ENCODE measurements at places on chromosomes 3 and 15.
A peak's percentile ranks its signal among the peaks of the same experiment; 100 is the strongest.

- peak overlapping the region; percentile 82 for H3K27ac ChIP-seq
- no peaks in the 10 kb centered on the region for H3K36me3 ChIP-seq
- peaks cover 4% of the 10 kb centered on the region for H3K4me1 ChIP-seq
These were observed 1.4 kb downstream of the CRTAP start for GRCh38 chr3:33115024-33115768.

DNA sequence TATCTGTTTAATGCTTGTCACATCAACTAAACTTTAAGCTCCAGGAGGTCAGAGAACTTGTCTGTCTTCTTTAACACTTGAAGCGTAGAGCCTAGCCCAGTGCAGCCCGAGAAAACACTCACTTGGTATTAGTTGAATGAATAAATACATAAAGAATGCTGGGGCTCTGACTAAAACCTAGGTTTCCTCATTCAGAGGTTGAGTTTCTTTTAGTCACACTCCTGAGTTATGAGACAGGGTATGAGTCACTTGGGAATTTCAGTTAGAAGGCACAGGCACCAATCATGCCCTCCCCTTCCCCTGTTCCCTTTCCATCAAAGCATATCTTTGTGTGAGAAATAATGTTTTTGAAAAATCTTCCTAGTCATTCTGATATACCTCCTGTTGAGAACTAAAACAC lies 589.8 kb upstream of the DPPA4 start:
- H3K27ac ChIP-seq = no peak overlapping the region
- no peak overlapping the region for H3K4me3 ChIP-seq
- DNase-seq = peak; percentile 75

- DNase-seq = no peak
- no peaks in the 10 kb centered on the region for H3K36me3 ChIP-seq
- H3K4me3 ChIP-seq = no peak overlapping the region
- H3K27ac ChIP-seq = no peak overlapping the region
These were observed 14.0 kb downstream of the TRIM71 start for GRCh38 chr3:32831791-32832190.

GRCh38 chr3:105253225-105253624 lies 113.5 kb upstream of the ALCAM start:
- no peak for DNase-seq
- no peaks in the 10 kb centered on the region for H3K4me1 ChIP-seq
- H3K36me3 ChIP-seq = no peaks in the 10 kb centered on the region
- no peak overlapping the region for H3K27ac ChIP-seq
- H3K4me3 ChIP-seq = no peak overlapping the region

GRCh38 chr3:177382944-177383343 lies 185.7 kb upstream of the TBL1XR1 start:
- no peaks in the 10 kb centered on the region for H3K27me3 ChIP-seq
- DNase-seq = no peak
- H3K36me3 ChIP-seq = no peaks in the 10 kb centered on the region

- H3K36me3 ChIP-seq = no peaks in the 10 kb centered on the region
- no peak for DNase-seq
- no peaks in the 10 kb centered on the region for H3K4me1 ChIP-seq
- no peak overlapping the region for H3K27ac ChIP-seq
These were observed 53.4 kb downstream of the SLC6A11 start for GRCh38 chr3:10869460-10869859.

GRCh38 chr3:190150681-190151080 lies 30.0 kb upstream of the P3H2 start:
- H3K36me3 ChIP-seq = no peaks in the 10 kb centered on the region
- DNase-seq = no peak
- H3K27me3 ChIP-seq = no peaks in the 10 kb centered on the region
- no peak overlapping the region for H3K27ac ChIP-seq
- no peaks in the 10 kb centered on the region for H3K4me1 ChIP-seq
- H3K4me3 ChIP-seq = no peak overlapping the region

- no peaks in the 10 kb centered on the region for H3K36me3 ChIP-seq
- H3K27me3 ChIP-seq = no peaks in the 10 kb centered on the region
- no peak overlapping the region for H3K4me3 ChIP-seq
- no peak for DNase-seq
- no peaks in the 10 kb centered on the region for H3K4me1 ChIP-seq
- no peak overlapping the region for H3K27ac ChIP-seq
These were observed 254.3 kb downstream of the ZBBX start for GRCh38 chr3:167125612-167126407.

DNA sequence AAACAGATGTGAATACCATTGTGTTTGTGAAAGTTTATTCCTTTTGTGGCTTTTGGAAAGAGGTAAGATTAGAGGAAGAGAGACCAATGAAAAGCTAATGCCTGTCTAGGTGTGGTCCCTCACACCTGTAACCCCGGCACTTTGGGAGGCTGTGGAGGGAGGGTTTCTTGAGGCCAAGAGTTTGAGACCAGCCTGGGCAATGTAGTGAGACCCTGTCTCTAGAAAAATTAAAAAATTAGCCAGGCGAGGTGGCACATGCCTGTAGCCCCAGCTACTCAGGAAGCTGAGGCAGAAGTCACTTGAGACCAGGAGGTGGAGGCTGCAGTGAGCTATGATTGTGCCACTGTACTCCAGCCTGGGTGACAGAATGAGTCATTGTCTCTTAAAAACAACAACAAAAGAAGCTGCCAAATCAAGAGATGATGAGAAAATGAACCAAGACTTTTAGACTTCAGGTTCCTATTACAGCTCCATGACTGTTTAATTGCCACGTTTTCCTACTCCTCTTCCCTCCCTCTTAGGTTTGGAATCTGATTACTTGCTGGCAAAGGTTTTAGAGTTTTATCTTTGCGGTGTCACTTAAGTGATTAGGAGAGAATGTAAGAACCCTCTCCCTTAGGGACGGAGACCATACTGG lies 68.7 kb downstream of the CGNL1 start:
- no peaks in the 10 kb centered on the region for H3K36me3 ChIP-seq
- no peak for DNase-seq
- H3K27ac ChIP-seq = no peak overlapping the region
- no peaks in the 10 kb centered on the region for H3K27me3 ChIP-seq

DNA sequence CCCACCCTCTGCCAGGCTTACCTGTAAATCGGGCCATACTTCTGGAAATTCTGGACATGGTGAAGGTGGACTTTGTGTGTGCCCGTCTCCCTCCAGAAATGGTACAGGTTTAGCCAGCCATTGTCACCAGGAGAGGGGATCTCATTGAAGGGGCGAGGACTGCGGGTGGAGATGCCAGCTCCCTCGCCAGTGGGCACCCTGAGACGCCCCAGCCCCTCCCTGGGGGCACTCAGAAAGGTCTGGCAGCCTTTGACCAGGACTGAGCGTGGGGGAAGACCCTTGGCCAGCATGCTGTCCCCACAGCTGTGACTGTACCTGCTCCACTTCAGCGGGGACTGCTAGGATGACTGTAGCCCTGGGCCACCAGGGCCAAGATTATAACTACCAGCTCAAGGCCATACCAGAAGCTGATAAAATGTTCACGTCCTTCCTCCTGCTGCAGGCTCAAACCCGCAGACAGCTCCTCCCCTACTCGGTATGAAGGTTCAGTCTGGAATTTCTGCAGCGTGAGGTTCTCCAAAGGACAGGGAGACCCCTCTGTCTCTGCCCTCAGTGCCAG lies at the start of gene CYP11A1:
CYP11A1 (minus strand) TSS at position 351 of the 559 bp plus-strand sequence; CDS start at position 290, 61 bp downstream.
- no peak within 1 kb of the TSS for H3K4me3 ChIP-seq
- no peak for DNase-seq
- H3K4me1 ChIP-seq = peaks cover 3% of the 10 kb centered on the region
- no peaks in the 10 kb centered on the region for H3K27me3 ChIP-seq
- H3K36me3 ChIP-seq = no peaks in the 10 kb centered on the region

GRCh38 chr15:49494842-49495241 lies 71.8 kb downstream of the FGF7 start:
- H3K27me3 ChIP-seq = no peaks in the 10 kb centered on the region
- H3K4me3 ChIP-seq = no peak overlapping the region
- DNase-seq = no peak
- H3K36me3 ChIP-seq = no peaks in the 10 kb centered on the region
- H3K27ac ChIP-seq = no peak overlapping the region

DNA sequence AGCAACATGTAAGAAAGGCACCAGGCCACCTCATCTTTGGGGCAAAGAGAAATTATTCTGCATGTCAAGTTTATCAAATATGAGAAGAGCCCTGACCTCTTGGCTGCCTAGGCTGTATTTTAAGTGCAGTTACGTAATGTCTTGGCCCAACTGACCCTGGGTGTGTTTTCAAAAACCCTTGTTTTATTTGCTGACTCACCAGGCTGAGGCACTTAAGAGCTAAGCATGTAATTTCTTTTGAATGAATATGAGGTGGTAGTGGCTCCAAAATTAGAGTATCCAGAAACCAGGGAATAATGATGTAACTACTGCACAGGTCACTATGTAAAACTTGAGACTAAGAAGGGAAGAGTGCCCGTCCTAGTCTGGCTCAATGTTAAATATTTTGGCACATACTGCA lies 24.3 kb downstream of the PGPEP1L start:
- no peak overlapping the region for H3K27ac ChIP-seq
- H3K36me3 ChIP-seq = no peaks in the 10 kb centered on the region
- no peaks in the 10 kb centered on the region for H3K27me3 ChIP-seq
- H3K4me3 ChIP-seq = no peak overlapping the region

DNA sequence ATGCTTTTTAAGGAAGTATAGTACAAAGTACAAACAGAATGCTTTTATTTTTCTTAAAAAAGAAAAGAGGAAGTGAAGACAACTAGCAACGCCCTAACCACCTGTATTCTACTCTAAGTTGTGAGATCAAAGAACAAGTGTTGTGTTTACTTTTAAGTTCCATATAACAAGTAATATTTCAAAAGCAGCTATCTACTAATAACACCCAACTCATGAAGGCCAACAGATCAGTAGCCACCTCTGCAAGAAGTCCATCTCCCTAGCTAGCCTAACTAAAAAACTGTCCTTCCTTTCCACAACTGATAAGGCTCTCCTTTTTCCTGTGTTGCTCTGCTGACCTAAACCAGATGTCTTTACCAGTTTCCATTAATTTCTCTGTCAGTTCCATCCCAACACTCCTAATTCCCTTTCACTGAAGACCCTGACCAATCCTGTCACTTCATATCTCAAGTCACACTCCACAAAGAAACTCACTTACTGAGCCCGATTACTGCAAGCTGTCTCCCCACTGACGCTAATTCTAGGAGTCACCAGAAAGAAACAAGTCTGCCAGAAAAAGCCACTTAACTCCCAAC lies 26.9 kb downstream of the PHC3 start:
- H3K27ac ChIP-seq = no peak overlapping the region
- no peaks in the 10 kb centered on the region for H3K4me1 ChIP-seq
- H3K4me3 ChIP-seq = no peak overlapping the region
- no peaks in the 10 kb centered on the region for H3K27me3 ChIP-seq

- no peaks in the 10 kb centered on the region for H3K36me3 ChIP-seq
- H3K27me3 ChIP-seq = no peaks in the 10 kb centered on the region
- H3K4me1 ChIP-seq = no peaks in the 10 kb centered on the region
- DNase-seq = no peak
These were observed 45.5 kb downstream of the SSUH2 start for GRCh38 chr3:8599146-8599545.

DNA sequence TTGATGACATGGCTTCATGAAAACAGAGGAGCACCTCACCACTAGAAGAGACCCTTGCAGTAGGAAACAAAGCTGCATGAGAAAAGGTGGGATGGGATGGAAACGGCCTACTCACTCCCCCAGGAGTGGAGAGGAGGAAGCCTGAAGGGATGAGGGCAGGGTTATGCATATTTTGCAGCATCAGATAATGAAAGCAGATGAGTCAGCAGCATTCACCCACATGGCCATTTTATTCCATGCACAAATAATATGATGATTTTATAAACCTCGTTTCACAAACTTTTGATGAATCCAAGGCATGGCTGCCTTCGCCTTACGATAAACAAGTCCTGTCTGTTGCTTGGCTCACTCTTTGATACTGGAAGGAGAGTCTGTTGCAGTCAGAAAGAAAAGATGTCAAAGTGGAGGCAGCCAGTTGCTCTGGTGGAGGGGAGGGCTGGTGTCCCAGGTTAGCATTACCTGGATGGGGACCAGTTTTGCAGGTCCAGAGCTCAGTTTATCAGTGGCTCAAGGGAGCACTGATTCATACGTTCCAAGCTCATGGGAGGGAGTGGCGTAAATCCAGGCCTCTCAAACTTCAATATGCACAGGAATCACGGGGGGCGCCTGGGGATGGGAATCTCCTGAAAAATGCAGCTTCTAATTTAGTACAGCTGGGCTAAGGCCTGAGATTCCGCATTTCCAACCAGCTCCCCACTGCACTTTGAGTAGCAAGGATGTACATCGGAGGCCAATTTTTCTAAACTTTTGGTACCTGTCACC lies 9.2 kb upstream of the EHD4 start:
- H3K36me3 ChIP-seq = no peaks in the 10 kb centered on the region
- no peak overlapping the region for H3K27ac ChIP-seq
- DNase-seq = no peak
- no peaks in the 10 kb centered on the region for H3K27me3 ChIP-seq
- H3K4me3 ChIP-seq = no peak overlapping the region

DNA sequence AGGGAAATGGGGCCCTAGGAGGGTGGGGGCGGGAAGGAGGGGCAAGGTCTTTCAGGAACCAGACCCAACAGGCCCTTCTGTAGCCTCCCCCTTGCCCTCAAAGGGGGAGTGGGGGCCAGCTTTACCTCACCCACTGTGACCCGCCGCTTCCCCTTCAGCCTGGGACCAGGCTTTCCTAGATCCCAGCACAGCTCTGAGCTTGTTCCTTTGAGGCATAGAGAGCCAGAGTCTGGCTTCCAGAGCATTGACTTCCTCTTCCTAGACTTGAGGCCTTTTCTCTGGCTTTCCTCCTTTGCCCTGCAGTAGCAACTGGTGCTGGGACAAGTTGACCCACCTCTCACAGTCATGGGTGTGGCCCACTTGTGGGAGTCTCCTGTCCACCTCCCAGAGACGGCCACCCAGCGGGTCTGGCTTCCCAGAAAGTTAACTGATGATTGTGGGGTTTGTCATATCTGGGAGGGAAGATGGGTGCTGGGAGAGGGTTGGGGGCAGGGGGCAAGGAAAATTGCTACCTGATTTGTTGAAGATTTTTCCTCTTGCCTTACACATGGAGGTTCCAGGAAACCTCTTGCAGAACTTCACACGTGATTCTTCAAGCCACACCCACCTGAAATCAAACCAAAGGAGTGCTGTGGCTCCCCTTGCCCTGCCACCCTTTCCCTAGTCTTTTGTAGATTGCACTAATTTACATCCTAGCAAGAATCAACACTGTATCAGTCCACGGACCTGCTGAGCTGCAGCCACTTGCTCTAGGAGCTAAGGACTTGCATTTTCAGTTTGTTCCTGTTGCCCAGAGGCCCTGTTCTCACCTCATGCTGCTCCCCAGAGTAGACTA lies 4.1 kb upstream of the CHST14 start:
- no peak for DNase-seq
- no peaks in the 10 kb centered on the region for H3K36me3 ChIP-seq
- no peak overlapping the region for H3K27ac ChIP-seq
- no peak overlapping the region for H3K4me3 ChIP-seq
- H3K4me1 ChIP-seq = peaks cover 6% of the 10 kb centered on the region

GRCh38 chr15:66707310-66708082 lies 5.5 kb downstream of the SMAD6 start:
- no peak for DNase-seq
- no peaks in the 10 kb centered on the region for H3K27me3 ChIP-seq
- no peaks in the 10 kb centered on the region for H3K36me3 ChIP-seq
- H3K4me3 ChIP-seq = peak overlapping the region; percentile 97
- H3K27ac ChIP-seq = peak overlapping the region; percentile 94
